Fibroblast of lung (primary cell): ENCODE measurements at places on chromosomes 1 and 21.
A peak's percentile ranks its signal among the peaks of the same experiment; 100 is the strongest.

DNA sequence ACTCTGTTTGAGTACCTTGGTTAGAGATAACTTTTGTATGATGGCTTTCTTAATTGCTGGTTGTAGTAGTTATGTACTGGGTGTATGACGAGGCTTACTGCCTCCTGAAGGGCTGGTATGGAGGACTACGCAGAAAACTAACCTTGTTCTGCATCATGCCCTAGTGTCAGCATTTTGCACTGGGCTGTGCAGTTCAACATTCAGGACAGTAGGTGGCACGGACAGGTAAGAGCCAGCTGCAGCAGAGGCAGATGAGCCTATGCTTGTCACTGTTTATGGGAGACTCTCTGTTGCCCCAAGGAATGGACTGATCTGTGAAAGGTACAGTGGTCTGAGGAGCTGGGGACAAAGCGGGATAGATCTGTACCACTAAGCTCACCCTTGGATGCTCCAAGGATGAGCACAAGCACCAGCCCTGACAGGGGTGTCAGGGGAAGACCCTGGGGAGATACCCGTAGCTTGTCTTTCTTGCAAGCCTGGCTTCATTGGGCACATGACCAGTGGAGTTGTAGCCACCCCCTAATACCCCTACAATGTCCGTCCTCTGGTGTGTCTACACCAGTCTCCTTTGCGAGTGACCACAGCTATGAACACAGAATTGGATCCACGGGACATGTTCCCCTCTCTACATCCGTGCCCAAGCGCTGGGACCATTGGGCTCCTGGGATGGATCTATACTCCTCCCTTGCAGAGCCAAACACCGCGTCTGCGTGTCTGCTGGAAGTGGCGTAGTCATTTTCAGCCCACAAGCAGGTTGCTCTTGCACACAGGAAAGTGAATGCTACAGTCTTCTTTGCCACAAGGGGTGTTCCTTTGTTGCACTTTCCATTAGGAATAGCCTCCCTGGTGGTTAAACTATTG is 51.1 kb upstream of the CFHR3 start:
- peak; percentile 3 for DNase-seq

GRCh38 chr1:201466492-201466891 is 2.5 kb downstream of the PHLDA3 start:
- DNase-seq, result peak; percentile 48

GRCh38 chr1:74245168-74245772 is 10.1 kb downstream of the TNNI3K start:
- DNase-seq, result no peak

DNA sequence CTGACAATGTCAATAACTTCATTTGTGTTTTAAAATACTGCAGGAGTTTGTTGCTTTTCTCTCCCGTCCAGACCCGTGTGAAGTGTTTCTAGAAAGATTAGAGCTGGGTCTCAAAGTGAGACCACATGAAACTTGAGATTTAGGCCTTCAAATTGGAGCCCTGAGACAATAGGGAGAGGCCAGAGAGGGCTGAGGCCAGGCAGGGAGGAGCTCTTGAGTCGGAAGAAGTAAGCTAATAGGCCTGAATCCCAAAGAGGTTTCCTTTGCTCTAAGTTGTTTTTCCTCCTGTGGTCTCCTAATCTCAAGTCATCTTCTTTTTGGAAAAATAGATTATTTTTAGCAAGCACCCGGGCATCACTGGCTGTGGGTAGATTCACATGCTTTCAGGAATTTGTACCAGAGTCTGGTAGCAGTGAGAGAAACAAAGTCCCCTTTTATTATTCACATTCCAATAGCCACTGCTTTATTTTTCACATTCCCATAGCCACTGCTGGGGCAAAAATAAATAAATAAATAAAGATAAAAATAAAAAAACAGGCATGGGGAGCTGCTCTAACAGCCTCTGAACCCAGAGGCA is 25.6 kb downstream of the CD244 start:
- DNase-seq, result no peak

- peak; percentile 38 for DNase-seq
These were observed 1.9 kb downstream of the BTBD19 start for GRCh38 chr1:44810101-44810761.

GRCh38 chr1:6727535-6727934 is 25.9 kb upstream of the DNAJC11 start:
- DNase-seq, result peak; percentile 27

DNA sequence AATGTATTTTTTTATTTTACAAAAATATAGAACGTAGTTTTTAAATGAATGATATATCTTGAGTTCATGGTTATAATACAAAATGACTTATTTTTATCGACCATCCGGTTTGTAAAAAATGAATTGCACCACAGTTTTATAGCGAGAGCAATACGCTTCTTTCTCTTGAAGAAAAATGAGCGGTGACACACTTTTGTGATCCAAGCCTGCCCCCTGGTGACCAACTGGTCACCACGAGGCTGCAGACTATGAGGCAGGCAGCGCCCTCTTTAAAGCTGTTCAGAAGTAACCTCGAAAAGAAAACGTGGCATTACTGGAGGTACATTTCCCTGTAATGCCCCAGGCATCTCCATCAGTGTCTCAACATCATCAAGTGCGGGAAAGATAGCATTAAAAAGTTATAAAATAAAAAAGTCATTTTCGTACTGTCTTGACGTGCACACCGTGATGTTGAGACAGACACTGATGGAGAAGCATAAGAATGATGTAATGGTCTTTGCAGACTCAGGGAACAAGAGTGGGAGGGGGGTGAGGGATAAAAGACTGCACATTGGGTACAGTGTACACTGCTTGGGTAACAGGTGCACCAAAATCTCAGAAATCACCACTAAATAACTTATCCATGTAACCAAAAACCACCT is 734.2 kb upstream of the ADAMTS5 start:
- DNase-seq, result peak; percentile 57

- peak; percentile 38 for DNase-seq
These were observed 34.0 kb downstream of the FH start for GRCh38 chr1:241485554-241485992.

DNA sequence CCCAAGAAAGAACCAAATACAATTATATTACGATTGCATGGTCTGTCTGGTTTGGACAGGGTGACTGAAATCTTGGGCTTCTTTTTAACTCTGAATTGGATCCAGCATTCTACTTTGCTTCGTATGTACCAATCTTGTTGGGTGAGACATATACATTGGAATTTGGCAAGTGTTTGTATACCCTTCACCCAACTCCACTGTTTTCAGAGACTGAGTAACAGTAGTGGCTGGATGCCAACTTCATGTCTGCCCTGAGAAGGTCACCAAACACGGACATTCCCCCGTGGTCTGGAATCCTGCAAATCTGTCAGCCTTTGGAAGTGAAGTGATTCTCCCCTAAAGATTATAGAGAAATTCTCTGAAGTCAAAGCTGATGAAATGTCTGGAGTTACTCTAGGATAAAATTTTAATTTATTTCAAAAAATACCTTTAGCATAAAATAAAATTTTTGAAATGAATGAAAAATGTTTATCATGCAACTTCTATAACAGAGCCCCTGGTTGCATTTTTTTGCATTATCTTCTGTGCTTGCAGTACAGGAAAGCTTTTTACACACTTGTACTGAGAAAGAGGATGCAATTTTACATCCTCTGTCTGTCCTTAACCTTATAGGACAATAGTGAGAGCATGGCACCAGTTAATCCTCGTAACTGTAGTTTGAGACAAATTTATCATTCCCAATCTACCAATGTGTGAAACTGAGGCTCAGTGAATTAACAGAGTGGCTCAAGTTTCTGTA is 201.8 kb downstream of the DISC1 start:
- peak; percentile 97 for DNase-seq

GRCh38 chr21:40047211-40047610 is 180.0 kb downstream of the PCP4 start:
- no peak for DNase-seq

DNA sequence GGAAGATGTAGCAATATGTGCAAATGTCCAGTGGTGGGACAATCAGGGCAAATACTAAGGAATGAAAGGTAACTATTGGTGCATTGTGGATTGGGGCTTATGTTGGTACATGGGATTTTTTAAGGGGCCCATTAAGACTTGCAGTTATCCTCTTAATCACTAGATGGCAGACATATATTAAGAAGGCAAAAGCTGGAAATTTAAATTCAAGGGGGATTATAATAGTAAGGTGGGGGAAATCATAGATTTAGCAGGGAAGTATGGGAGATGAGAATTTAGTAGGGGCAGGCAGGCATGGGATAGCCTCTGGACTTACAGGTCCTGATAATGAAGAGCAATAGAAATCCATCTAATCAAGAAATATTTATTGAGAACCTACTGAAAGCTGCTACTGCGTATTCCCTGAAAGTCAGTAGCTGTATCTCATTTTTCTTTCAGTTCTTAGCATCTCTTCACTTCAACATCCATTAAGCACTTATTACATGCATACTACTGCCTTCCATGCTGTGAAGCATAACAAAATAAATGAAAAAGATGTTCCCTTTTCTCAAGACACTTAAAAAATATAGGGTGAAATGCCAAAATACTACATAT is 251.8 kb downstream of the CRB1 start:
- DNase-seq, result peak; percentile 30

GRCh38 chr1:184866991-184867788 is 107.1 kb downstream of the NIBAN1 start:
- peak; percentile 98 for DNase-seq

GRCh38 chr1:226553924-226554282 is 5.3 kb downstream of the STUM start:
- DNase-seq, result no peak

DNA sequence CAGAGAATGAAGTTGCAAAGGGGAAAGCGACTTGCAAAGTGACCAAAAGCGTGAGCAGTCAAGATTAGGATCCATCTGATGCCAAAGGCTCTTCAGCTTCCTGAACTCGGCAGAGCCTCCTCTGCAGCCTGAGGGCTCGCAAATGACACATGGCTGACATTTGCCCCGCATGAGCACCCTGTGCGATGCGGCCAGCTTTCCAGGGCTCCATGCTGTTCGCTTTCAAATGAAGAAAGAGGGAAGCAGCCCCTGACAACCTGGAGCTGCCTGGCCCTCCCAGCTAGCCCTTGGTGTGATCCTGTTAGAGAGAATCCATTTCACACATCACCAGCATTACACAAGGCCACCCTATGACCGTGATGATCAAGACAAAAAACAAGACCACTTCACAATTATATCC is 20.2 kb upstream of the FAM131C start:
- no peak for DNase-seq

GRCh38 chr1:21550097-21550496 is 40.9 kb downstream of the ALPL start:
- DNase-seq, result no peak

DNA sequence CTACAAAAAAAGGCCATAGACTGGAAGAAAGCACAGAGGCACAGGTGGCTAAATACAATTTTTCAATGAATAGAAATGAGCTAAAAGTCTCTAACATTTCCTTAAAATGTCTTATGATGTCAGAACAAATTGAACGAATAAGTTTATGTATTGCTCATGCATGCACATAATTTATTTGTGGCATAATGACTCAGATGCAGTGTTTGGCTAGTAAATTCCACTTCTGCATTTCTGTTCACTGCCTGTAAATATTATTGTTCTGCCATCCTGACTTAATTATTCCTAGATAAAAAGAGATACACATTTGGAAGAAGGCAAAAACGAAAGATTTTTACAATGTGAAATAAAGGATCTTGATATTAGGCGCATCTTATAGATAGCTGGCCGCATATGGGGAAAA is 26.6 kb upstream of the EXO1 start:
- DNase-seq, result peak; percentile 81

- DNase-seq, result no peak
These were observed 72.8 kb downstream of the ETS2 start for GRCh38 chr21:38878379-38879179.

DNA sequence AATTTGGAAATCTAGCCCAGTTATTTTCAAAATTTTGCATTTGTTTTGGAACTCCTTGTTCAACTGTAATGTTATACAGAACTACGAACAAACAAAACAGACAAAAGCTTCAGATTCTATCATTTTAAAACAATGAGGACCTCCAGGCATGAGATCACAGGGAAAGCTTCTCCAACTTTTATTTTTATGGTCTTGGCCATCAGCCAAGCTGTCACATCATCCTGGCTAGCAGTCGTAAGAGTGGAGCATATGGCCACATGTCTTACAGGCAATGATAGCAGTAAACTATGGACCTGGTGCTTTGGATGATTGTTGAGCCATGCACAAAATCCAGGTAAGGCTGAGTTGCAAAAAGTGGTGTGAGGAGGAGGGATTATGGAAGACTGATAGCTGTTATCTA is 299.6 kb downstream of the LMX1A start:
- DNase-seq, result no peak

GRCh38 chr1:51969038-51969705 is 21.3 kb downstream of the RAB3B start:
- peak; percentile 99 for DNase-seq

DNA sequence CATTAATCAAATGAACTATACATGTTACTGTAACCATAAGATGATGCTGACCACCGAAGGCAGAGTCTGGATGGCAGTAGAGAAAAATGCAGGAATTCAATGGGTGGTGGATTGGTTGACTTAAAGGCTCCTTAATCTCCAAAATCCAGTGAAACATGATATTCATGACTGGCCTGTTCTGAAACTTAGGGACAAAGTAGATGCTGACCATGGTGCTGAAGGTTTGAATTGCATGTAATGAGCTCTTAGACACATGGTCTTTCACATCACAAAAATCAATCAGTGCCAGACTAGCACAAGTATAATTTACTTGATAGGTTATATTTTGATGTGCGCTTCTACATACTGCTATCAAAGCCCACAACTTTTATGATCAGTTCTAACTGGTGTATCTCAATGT is 30.9 kb upstream of the NTMT2 start:
- DNase-seq, result peak; percentile 46

DNA sequence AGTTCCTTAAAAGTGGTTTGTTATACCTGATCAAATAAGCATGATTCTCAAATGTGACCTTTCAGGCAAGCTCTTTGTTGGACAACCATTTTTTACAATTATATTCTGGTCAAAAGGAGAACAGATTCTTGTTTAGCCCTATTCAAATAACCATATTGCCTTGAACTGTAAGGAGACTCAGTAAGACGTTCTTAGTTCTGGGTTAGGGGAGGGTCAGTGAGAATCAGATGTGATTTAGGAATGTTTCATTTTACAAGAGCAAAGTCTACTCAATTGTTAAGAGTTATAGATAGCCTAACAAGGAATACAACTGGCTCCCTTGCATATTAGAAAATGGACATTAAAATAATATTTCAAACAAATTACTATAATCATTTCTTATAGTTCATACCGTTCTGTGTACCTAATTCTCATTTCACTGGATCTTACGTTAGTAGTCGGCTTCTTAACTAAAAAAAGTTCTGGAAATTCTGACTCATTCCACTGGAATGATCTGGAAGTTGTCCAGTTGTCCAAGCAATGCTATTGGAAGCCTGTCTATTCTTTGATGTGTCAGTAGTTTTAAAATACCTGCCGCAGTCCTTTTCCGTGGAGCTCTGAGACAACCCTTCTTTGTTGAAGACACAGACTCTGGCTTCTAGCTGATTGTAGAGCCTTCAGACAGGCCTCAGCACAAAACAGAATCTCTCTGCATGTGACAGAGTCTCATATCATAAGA is 88.8 kb downstream of the MAST2 start:
- peak; percentile 89 for DNase-seq

DNA sequence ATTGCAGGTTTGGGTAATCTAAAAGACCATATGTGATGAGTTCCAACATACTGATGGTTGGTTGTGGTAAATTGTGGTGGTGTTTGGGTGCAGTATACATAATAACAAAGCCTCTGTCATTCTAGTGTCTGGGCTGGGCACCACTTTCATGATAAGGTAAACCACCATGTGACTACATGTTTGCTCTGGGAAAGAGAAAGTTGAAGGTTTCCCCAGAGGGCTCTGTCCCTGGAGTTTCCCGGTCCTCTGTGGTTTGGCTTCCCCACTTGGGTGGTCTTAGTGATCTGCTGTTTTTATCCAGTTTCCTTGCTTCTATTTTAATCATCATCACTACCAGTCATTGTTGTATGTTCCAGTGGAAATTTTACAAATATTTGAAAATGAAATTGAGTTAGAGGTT is 55.9 kb upstream of the TSPAN2 start:
- no peak for DNase-seq
